ENCODE measurements at places on chromosomes 7 and 10.
A peak's percentile ranks its signal among the peaks of the same experiment; 100 is the strongest.

GRCh38 chr7:124489925-124490324 lies 275.7 kb downstream of the GPR37 start:
- no peak for DNase-seq

GRCh38 chr7:90487808-90488207 lies 18.4 kb downstream of the PTTG1IP2 start:
- no peak for DNase-seq

- peak; percentile 41 for DNase-seq
Observed at GRCh38 chr7:55073976-55074528, 55.2 kb downstream of the EGFR start.

DNA sequence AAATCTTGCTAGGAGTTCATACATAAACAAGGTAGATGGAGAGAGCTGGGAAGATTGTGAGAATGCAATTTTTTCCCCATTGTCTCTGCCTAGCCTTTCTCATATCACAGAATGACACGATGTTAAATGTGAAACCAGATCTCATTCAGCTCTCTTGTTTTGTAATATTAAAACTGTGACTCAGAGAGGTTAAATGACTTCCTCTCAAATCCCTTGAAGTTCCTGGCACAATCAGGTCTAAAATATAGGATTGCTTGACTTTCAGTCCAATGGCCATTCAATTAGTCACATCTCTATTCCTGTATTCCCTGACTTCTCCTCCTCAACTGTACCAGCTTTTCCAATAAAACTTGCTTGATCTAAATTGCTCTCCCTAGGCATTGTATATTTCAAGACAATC lies 3.1 kb downstream of the ANKRD22 start:
- DNase-seq: no peak

- DNase-seq: no peak
Observed at GRCh38 chr7:142913566-142913965, 20.0 kb downstream of the TRPV5 start.

DNA sequence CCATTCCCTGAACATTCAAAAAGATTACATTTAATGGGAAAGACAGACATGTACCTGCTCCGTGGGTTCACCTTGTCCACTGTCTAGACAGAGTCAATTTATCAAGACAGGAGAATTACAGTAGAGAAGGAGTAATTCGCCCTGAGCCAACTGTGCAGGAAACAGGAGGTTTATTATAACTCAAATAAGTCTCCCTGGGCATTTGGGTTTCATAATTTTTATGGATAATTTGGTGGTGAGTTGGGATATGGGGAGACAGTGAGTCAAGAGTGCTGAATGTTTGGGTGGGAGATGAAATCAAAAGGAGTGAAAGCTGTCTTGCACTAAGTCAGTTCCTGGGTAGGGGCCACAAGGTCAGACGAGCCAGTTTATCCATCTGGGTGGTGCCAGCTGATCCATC lies 165.9 kb upstream of the NAMPT start:
- no peak for DNase-seq

DNA sequence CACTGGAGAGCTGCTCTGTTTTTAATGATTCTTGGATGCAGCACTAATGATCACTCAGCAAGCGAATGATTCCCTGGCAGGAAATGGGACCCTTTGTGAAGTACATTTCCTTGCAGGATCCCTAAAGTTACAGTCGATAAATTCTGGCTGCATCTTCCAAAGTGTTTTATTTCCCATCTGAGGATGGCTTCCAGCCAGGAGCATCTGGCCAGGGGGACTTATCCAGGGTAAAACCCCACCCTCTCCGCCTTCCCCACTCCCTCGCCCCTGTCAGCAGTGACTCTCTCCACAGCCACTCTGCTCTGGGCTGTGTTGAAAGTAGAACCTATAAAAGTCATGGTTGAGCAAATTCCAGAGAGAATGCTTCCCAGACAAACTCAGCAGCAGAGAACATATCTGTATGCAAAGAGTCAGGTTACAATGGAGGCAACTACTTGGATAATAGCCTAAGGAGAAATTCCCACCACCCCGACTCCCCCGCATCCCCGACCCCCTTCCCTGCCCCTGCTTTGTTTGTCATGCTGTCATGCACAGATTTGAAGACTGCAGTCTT lies 111.0 kb upstream of the ANLN start:
- no peak for DNase-seq

DNA sequence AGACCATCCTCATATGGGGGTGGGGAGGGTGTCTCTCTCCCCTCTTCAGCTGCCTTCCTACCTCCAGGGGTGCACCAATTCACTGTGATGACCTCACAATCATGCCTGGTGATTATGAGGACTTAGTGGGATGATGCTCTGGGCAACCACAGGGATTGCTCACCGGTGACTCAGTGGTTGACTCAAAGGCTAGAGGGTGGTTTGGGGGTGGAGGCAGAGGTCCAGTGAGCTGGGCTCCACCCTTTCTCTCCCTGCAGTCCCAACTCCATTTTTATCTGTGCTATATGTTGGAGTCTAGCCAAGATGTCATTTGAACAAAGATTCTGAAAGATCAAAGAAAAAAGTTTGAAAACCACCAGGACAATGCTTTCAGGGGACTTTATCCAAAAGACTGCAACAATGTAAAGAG lies 286.9 kb downstream of the KCNMA1 start:
- peak; percentile 27 for DNase-seq

DNA sequence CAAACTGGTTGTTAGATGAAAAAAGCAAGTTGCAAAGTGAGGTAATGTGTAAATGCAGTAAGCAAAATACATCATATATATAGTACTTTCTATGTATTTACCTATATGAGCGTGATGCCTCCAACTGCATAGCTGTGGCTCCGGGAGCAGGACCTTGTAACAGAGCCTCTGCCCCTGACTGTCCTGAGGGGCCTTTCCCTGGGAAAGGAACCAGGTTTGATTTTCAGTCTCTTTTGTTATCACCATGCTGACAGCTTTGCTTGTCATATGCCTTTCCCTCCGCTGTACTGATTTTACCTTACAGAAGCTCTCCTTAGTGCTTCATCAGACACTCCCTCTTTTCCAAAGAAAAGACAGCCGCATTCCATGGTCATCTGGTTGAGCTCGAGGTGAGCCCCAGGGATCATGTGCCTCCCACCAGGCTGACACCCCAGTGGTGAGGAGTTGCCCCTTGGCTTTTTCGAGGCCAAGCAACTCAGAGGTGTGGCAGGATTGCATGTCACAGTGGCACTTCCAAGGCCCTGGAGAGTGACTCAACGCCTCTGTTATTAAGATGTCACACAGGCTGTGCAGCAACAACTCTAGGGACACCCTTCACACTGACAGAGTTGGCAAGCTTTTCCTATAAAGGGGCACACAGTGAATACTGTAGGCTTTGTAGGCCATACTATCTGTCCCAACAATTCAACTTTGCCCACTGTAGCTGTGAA lies 78.9 kb downstream of the ALOX5 start:
- DNase-seq: no peak

GRCh38 chr10:103969436-103969835 lies 2.5 kb downstream of the SLK start:
- DNase-seq: no peak

GRCh38 chr7:69598487-69599285 lies 411 bp downstream of the AUTS2 start:
- peak; percentile 4 for DNase-seq

- no peak for DNase-seq
Observed at GRCh38 chr10:59337201-59337652, 25.1 kb downstream of the FAM13C start.

- DNase-seq: no peak
Observed at GRCh38 chr10:83942410-83942809, 196.9 kb upstream of the GHITM start.

DNA sequence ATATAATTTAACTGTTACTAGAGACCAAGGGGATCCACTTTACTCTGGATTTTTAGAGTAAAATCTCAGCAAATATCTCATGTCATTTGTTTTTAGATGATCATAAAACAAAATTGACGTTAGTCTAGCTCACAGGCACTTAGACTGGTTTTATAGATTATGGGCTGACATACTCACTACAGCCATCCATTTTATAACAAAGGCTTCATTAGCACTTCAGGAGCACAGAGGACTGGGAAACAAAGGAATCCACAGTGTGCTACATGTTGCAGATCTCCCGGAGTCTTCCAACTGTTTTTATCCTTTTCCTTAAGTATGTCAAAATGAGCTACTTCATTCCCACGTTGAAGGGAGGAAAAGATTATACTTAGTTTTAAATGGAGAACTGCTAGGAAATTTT lies 15.9 kb upstream of the SCRN1 start:
- no peak for DNase-seq

DNA sequence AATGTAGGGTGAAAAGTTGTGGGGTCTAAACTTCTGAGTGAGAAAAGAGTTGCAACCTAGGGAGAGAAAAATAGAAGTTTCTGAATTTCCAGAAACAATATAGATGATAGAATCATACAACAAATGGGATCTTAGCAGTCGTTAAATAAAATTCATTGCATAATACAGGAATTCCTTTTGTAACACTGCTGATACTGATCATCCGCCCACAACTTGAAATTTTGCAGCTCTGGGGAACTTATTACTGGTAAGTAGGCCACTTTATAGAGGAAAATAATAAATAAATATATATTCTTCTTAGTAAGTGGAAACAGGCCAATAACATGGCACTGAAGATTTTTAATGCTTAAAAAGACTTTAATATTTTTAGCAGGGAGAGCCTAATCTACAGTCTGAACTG lies 81.9 kb upstream of the SMIM30 start:
- DNase-seq: no peak

- DNase-seq: no peak
Observed at GRCh38 chr10:76479103-76479790, 1047.8 kb downstream of the LRMDA start.

DNA sequence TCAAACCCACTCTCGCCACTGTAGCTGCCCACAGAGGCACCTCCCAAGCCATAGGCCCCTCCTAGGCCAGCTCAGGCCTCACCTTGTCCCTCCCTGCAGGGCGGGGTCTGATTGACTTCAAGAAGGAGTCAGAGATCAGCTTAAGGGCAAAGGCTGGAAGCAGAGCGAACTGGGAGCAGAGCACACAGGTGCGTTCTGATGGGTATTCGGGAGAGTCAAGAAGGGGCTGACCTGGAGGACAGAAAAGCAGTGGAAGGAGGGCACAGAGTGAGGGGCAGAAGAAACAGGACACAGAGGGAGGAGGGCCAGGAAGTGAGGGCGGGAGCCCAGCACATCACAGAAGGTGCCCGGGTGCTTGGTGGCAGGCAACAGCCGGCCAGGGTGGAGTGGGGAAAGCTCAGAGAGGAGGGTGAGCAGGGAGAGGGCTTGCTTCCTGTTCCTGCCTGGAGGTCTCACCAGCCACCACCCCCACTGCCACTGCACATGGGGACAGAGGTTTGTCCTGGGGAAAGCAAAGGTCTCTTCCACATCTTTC lies at the start of gene AOC1:
AOC1 (plus strand) TSS at position 147 of the 535 bp plus-strand sequence. CDS start 3,954 bp downstream, outside the sequence.
- no peak for DNase-seq

DNA sequence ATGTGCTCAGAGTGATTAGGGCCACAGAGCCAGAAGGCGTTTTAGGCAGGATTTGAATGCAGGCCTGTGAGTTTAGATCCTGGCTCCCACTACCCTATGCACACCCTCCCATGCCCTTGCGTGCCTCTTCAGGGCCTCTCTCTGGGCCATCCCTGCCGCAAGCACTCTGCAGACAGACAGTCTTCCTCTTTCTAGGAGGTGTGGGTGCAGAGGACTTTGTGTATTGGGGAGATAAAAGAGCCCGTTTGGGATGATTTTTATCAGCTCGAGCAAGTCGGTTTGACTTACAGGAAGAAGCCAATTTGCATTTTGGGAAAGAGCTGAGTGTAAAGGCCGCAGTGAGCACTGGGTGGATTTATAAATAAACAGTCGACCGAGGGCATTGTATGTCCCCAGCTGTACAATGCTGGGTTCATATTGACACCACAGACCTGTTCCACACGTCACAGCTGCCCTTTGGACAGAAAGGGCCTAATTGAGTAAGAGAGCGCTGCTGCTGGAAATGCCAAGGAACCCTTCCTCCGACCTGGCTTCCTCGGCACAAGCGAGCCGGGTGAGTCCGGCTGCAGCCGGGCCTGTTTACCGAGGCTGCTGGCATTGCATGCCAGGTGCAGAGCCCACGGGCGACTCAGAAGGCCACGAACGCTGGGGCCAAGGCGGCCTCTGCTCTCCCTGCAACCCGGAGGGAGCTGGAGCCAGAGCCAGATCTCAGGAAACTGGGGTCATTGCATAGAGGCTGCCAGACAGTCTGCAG lies 25.1 kb downstream of the ZMIZ1 start:
- no peak for DNase-seq

DNA sequence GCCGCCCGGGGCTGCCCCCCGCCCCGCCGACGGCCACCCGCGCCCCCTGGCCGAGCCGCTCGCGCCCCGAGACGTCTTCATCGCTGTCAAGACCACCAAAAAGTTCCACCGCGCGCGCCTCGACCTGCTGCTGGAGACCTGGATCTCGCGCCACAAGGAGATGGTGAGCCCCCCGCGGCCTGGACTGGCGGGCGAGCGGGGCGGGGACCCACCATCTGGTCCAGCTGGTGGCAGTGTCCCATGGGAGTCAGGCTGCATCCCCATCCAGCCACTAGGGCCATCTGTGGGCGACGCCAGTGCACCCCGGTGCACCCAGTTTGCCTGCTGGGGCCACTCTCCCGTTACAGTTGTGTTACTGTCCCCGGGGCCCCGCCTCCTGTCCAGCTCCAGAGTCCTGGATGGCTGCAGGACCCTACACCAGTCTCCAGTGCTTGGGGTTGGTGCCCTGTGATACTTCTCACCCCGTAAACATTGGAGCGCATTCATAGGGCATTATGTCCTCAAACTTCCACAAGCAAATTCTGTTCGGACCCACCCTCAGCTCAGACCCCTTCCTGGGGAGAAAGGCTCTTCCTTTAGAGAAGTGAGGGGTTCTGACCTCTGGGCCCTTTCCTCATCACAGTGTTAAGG lies 672 bp downstream of the LFNG start:
- DNase-seq: peak; percentile 51

DNA sequence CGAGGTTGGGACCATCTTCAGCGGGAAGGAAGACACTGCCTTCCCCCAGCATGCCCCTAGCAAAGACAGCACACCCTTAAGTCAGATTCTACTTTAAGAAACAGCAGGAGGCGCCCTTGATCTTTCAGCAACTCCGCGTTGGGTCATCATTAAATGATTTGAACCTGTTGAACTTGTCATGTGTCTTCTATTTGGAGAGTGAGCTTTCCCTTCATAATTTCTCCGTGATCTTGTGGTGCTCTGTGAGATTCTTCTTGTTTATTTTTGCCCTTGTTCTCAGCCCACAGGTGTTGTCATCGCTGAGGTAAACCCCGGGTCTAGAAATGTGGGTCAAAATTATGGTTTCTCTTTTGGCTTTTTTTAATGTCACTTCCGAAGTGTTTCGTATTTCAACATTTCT lies 49.5 kb upstream of the PITRM1 start:
- no peak for DNase-seq

GRCh38 chr7:124751027-124751426 lies 14.6 kb downstream of the GPR37 start:
- DNase-seq: no peak

- DNase-seq: no peak
Observed at GRCh38 chr10:118798231-118798662, 43.5 kb upstream of the CACUL1 start.
